ENCODE measurements at places on chromosomes 6 and 20.

GRCh38 chr20:9369557-9369956 is 144.8 kb upstream of the LAMP5 start:
- DNase-seq = no peak

GRCh38 chr6:11429577-11429976 is 108.0 kb upstream of the TMEM170B start:
- no peak for DNase-seq

DNA sequence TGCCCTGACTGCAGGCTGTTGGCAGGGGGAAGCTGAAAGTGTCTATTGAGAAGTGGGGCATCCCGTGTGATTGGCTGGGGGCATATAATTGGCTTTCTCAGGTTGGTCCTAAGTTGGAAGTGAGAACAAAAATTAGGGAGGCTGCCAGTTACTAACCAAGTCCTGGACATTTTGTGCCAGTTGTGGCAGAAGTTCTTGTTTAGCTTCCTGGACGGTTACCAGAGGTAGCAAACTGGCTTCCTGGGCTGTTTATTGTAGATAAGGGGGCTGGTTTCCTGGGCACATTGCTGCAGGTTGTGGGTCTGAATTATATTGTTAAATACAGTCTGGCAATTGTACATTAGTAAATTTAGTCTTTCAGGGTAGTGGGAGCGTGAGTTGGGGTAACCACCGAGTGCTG is 50.6 kb upstream of the SLC2A12 start:
- DNase-seq = no peak

- no peak for DNase-seq
Observed at GRCh38 chr6:26349964-26350857, 14.8 kb upstream of the BTN3A2 start.

- no peak for DNase-seq
Observed at GRCh38 chr6:22026164-22026678, 270.6 kb downstream of the PRL start.

GRCh38 chr20:10565191-10565921 is 108.4 kb downstream of the JAG1 start:
- DNase-seq = no peak
